ENCODE measurements at places on chromosomes 16 and 17.

DNA sequence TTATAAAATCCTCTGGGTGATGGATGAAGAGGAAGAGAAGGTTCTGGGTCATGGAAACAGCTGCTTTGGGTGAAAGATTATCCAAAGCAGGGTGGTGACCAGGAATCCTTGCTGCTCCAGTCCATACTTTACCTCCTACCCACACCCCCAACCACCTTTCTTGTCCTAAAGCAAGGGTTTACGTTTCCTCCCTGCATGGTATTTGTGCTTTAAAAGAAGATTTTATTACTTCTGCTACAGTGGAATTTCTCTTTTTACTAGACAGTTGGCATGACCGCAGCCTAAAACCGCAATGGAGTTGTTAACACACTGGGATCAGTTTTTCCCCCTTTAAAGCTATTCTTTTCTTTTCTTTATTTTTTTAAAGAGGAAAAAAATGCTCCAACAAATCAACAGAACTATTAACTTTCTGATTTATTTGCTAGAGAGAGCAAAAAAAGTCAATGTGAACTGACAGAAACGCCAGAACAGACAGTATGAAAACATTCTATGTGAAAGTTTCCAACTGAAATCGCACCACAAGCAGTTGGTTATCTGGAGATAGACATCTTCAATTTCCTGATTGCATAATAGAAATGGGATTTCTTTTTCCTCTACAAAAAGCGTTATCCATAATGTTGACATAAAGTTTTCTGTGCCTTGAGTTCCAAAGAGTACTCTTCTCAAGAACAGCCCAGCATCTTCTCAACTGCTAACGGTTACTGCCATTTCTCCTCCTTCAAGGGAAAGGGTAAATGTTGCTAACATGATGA is 236.0 kb downstream of the IRX3 start:
- DNase-seq, result no peak

- peak; percentile 79 for DNase-seq
These were observed 33.7 kb downstream of the DDX19A start for GRCh38 chr16:70380248-70380918.

GRCh38 chr16:5615868-5616642 is 518.5 kb upstream of the EEF2KMT start:
- DNase-seq, result no peak

GRCh38 chr16:53159781-53160436 is 105.1 kb downstream of the CHD9 start:
- DNase-seq, result no peak

- peak; percentile 63 for DNase-seq
These were observed 1.2 kb downstream of the HS3ST3B1 start for GRCh38 chr17:14302091-14302430.

Data from activated CD8-positive, alpha-beta memory T cell treated with anti-CD3 and anti-CD28 coated beads, Interleukin-2, amount 50 U/mL, for 4 hours (primary cell).